ENCODE measurements at places on chromosomes 12 and 14. TPM values are rescaled to one million over a fixed set of nuclear protein-coding genes. Genes with fewer than 3 reads are reported as not detected.

EVL gene
- polyA plus RNA-seq = 387 TPM

ASCL4 gene
- not detected for polyA plus RNA-seq

TAS2R7 gene
- not detected for polyA plus RNA-seq

SPX gene
- polyA plus RNA-seq = not detected

All from neural cell (in vitro differentiated cells).